ENCODE measurements at places on chromosomes 16 and 17.

DNA sequence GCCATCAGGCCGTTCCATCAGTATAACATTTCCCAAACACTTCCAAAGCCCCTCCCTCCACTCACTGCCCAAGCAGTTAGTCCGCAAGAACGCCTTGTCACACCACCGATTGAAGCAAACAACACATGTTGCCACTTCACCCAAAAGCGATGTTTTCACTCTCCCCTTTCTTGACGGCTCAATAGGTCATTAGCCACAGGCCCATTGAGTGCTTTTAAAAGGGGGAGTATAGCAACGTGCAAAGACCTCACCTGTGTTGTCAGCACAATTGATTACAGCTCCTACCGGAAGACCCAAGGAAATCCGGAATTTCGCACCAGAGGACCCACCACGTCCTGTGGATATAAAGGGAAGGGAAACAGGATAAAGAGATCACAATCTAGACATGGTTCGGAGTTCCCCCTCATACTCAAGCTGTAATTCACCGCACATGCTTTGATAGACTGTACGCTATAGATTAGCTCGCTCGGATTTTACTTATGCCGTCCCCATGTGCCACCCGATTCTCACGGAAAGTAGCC, 690 bp downstream of the RPL23 start:
- DNase-seq: no peak

GRCh38 chr16:31352376-31353115, 2.4 kb upstream of the ITGAX start:
- no peak for DNase-seq

DNA sequence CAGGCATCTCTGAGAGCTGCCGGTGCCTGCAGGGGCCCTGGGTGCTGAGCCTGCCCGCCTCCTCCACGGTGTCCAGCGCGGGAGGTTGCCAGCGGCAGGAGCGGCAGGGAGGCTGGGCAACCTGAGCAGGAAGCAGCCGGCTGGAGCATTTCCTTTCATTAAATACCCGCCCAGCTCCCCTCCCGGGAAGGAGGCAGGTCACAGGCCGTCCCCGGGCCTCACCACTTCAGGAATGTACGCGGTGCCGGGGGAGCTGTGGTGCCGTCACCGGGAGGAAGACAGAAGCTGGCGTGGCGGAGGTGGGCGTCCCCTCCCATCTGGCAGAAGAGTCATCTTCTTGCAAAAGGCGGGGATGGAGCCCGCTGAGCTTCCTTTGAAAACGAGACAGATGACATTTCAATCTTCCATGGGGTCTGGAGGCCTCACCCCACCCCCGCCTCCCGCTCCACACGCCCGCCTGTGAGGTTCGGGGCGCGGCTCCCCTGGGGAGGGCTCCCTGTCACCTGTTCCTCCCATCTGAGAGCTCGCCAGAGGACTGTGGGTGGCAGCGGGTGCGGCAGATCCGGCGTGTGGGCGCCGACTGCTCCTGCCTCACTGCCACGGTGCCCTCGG, 16.0 kb downstream of the SOX8 start:
- DNase-seq: no peak

DNA sequence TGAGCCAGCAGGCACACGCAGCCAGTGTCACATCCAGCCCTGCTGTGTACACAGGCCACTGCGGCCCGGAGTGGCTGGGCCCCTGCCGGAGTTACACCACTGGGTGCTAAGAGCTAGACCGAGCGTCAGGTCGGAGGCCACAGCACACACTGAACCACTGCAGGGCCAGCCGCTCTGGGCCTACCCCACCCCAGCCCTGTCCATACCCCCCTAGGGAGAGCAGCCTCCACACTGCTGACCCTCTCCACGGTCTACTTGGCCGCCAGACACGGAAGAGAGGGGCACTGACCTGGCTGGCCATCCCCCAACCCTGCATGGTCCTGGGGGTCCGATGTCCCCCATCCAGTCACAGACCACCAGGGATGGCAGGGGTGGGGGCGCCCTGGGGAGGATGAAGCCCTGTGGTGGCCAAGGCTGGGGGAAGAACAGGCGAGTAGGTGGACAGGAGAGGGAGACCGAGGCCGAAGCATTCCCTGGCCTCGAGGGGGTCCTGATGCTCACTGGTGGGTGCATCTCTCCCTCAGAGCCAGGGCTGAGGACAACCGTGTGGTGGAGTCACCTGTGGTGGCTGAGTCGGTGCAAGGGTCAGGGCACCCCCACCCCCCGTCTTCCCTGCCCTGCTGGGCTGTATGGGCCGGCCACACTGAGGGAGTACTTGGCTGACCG, 34.9 kb upstream of the ZC3H18 start:
- peak; percentile 39 for DNase-seq

GRCh38 chr17:57869617-57870282, 19.9 kb upstream of the MRPS23 start:
- DNase-seq: no peak

GRCh38 chr16:83552228-83552627, 255.6 kb upstream of the HSBP1 start:
- no peak for DNase-seq

- DNase-seq: no peak
These were observed 49.3 kb downstream of the CMIP start for GRCh38 chr16:81493755-81494433.

DNA sequence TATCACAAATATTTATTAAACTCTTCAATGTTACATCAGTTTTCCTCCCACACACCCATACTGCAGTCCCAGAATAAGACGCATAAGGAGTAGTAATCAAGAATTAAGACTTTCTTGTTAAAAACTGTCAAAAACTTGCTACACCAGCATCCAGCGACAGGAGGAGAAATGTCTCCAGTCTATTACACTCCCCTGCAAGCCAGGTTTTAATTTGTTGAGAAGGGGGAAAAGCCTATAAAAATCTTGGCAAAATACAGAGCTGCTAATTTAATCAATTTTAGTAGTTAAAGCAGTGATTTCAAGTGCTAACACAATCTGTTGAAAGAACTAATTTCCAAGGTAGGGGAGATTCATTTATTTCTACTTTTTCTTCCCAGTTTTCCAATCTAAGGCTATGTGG, 102.0 kb upstream of the MED13 start:
- DNase-seq: no peak

- DNase-seq: no peak
These were observed 20.7 kb downstream of the CRK start for GRCh38 chr17:1435326-1435725.

DNA sequence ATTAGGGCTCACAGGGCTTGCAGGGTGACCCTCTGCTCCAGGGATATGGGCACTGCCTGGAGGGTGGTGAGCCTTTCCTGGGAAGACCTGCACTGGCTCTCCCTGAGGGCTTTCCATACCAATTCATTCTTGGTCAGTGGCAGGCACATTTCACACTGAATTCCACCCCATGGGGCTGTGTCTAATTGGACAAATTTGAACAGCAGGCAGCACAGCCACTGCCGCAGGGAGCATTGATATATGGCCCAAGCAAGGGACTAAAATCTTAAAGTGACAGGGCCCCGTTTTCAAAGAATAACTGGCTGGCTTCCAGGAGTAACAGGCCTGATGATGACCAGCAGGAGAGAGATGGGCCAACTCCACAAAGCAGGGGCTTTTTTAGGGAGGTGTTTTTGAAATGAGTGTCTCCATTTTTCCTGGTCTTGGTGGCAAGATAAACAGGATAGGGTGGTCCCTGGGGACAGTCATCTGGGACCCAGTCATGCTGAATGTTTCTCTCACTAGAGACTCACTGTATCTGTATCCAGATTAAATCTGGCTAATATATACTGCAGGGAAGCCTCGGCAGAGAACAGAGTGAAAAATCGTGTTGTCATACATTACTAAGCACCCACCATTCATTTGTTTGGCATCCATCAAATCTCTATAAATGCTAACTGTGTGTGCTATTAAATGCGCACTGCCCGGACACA, 74.1 kb upstream of the TBX2 start:
- no peak for DNase-seq
